Gastroesophageal sphincter (tissue), 4 donors: ENCODE measurements at places on chromosomes 5 and 9.

DNA sequence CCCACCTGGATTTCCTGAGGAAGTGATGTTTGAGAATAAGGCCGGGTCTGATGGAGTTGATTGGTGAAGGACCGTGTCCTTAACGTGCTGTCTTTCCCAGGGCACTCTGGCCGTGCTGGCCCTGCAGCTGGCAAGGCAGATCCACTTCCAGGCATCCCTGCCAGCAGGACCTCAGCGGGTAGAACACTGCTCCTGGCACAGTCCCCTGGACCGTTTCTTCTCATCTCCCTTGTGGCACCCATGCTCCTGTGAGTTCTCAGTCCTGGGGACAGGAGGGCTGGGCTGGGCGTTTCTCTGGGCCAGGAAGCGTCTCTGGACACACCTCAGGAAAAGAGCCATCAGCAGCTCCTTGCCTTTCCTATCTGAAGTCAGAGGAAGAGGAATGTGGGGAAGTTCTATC is 4.4 kb downstream of the DELE1 start:
- no peak for ATAC-seq

- no peak for ATAC-seq
Observed at GRCh38 chr9:114725930-114726329, 43.9 kb upstream of the TEX48 start.

- ATAC-seq, result no peak
Observed at GRCh38 chr5:132949136-132949535, 14.3 kb downstream of the AFF4 start.

GRCh38 chr5:102554082-102554481 is 55.3 kb upstream of the SLCO6A1 start:
- no peak for ATAC-seq

GRCh38 chr9:35464141-35465025 is 25.5 kb upstream of the RUSC2 start:
- no peak for ATAC-seq

GRCh38 chr5:132233081-132233480 is 5.4 kb upstream of the P4HA2 start:
- ATAC-seq, result no peak

GRCh38 chr5:107809201-107810034 is 138.7 kb upstream of the EFNA5 start:
- ATAC-seq, result no peak

DNA sequence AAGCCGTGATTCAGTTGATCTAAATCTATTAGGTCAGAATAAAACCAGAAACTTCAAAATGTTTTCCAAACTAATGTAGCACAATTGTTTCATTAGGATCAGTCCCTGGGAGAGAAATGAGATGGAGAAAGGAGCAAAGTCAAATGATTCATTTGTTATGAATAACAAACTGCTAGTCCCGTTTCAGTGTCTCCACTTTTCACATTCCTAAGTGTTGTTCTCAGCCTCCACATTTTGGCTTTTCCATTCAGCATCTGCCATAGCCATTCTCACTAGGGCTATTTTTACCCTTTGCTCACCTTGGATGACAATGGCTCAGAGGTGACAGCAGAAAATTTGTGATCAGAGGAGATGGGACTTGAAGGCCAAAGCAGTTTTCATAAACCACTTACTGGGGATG is 314.1 kb upstream of the KIF2A start:
- no peak for ATAC-seq

DNA sequence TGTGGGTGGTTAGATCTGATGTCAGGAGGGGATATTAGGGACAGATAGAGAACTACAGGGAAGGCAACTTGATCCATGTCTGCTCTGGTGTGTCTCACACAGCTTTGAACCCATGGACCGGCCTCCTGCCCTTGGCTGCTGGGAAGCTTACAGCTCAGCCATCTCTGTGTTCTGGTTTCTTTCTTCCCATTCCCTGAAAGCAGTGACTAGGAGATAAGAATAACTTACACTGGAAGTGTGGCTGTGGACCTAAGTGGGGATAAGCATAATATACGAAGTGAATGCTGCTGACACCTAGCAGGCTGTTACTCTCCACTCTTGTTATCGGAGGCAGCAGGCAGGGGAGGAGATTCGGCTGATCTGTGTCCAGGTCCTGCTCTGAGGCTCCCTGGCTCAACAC is 282.3 kb upstream of the TUT7 start:
- ATAC-seq, result no peak

DNA sequence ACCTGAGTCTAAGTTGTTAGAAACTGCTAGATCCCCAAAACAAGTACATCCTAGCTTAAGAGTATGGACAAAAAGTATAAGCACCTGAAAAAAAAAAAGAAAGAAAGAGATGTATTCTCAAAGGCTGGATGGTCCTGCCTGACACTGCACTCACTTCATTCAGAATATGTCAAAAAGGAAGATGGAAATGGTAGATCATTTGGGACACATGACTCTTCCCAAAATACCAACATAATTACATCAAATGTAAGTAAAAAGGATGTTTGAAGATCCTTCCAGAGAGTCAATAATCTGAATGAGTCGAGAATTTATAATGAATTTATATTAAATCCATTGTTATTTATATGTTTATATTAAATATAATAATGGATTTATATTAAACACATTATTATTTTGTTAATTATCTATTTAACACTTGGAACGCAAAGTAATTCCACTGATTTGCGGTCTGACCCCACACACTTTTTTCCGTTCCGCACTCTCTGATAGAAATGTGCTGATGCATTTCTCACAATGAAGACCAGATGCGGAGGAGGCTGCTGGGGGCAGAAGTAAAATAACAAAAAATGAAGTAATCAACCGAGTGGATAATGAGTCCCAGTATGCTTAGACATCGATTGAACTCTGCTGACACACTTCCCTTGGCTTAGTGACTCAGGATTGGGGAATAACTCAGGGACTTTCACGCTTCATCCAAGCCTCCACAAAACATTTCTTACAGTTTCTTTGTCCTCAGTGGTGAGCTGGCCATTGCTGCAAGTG is 201.2 kb downstream of the ADAMTS12 start:
- ATAC-seq, result peak; percentile 52

DNA sequence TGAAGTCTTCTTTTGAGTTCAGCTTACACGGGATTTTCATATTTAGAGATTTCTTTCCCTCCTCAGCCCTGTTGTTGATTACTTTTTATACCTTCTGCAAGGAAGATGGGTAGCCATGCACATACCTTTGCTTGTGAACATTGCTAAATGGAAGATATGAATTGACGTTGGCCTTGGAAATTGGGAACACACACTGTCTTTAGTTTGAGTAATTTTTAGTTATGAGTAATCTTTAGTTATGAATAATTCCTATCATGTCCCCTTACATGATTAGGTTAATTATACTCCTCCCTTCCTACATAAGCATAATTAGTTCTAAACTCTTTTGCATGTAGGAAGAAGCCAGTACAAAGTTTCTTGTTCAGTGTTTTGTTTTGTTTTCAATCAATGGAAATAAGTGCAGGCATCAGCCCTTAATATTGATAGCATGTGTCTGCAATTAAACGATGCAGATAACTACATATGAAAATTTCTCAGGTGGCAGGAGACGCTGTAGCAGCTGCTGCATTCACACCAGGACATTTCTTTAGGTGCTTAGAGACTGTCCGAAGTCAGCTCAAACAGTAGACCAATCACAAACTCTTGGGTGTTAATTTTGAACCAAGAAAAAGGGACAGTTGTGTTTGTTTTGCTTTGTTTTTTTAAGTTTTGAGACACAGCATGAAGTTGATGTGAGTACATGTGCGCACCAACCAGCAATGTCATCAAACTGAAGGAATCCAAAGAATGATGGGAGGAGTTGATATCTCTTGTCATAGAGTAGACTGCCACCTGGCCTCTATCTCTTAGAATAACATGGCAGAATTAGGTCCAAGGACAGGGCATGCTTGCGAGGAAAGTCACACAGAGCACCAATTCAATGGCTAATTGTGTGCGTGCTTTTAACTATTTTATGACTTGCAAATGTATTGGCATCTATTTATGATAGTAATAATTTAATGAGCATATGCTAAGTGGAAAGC is 51.4 kb downstream of the SMARCA2 start:
- no peak for ATAC-seq

- no peak for ATAC-seq
Observed at GRCh38 chr5:76475936-76476335, 72.9 kb downstream of the IQGAP2 start.

DNA sequence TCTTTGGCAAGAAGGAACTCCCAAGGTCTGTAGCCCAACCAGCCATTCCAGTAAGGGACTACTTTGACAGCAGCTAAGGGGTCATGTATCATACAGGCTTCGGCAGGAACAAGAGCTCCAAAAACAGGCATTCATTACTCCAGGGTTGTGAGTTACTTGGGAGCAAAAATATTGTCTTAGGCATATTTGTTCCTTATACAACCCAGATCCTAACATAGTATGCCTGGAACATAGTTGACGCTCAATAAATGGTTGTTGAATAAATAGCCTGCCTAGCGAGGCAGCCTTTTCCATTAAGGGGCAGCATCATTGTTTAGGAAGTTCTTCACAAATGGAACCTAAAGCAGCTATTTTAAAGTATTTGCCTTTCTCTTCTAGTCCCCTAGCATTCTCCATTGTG is 35.8 kb upstream of the FER start:
- no peak for ATAC-seq

- no peak for ATAC-seq
Observed at GRCh38 chr5:88886746-88887341, 3.9 kb upstream of the MEF2C start.

GRCh38 chr9:21333226-21333625 is 2.0 kb downstream of the KLHL9 start:
- no peak for ATAC-seq

- ATAC-seq, result no peak
Observed at GRCh38 chr9:8727191-8727590, 927.6 kb upstream of the DMAC1 start.

- no peak for ATAC-seq
Observed at GRCh38 chr5:135605221-135605620, 26.4 kb upstream of the CXCL14 start.

DNA sequence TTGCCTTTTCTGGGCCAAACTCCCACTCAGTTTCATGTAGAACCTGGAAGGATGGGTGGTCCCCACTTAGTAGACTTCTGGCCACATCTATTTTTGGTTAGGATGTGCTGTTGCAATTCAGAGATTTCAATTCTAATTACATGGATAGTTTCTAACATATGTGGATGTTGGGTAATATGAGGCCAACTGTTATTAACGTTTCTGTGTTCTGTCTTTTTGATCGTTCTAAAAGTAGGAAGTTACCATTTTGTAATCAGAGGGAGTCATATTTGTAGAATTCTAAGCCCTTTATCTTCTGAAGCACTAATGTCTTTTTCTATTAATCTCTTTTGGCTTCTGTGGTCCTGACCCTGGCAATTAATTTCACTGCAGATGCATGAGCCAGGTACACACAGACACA is 141.6 kb upstream of the SPEF2 start:
- ATAC-seq, result no peak

GRCh38 chr5:35030426-35031100 is 17.2 kb downstream of the AGXT2 start:
- ATAC-seq, result no peak

DNA sequence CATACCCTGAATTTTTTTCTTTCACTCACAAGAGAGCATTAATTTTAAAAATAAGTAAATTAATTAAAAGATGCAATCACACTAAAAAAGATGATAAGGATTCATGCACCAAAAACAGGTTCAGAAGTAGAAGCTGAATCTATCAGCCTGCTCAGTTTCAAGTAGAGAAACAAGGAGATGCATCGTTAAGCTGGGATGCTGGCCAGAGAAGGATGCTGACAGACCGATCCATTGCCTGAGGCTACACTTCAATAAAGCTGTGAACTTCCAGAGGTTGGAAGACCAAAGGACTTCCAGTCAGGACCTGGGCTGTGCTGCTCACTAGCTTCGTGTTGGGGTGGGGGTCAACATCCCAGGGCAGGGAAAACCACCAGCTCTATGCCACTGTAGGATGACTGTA is 457.7 kb downstream of the EFNA5 start:
- no peak for ATAC-seq

DNA sequence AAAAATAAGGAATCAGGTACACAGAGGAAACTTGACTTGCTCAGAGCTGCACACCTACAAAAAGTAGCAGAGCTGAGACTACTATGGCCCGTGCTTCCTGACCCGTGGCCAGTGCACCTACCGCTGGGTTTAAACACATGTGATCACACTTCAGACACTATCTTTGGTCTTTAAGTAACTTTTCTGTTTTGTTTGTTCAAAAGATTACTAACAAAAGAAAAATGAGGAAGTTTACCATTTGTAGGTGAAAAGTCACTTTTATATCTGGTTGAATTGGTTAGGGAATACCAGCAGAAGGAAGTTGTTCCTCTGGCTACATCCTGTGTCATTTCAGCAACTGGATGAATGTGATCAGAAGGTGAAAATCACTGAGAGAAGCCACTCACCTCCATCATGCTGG is 6.5 kb upstream of the SYK start:
- no peak for ATAC-seq

DNA sequence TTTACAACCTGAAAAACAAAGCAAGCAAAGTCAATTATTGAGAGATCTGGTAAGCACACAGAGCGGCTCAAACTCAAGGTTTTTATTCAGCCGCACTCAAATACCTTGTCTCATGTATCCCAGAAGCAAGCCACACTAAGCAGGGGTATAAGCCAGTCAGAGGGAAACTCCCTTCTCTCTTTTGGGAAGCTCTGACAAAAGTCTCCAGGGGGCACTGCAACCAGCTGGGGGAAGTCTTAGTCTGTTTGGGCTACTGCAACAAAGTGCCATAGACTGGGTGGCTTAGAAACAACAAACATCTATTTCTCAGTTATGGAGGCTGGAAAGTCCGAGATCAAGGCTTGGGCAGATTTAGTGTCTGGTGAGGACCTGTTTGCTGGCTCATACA is 246.0 kb downstream of the ENC1 start:
- ATAC-seq, result peak; percentile 6

DNA sequence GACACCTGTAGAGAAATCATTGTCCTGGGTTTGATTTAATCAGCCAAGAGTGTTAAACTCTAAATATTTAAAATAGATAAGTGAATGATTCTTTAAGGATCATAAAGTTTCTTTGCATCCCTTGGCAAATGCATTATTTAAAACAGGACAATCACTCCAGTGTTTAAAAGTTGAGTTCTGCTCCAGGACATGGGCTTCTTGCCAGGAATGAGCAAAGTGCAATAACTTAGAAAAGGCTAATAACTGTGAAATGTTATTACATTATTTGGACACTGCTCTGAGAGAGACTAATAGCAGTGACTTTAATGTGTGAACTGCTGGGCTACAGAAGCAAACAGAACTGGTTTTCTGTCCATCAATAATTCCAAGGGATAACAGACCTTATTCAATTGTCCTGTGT is 283.3 kb downstream of the GABRB2 start:
- ATAC-seq, result no peak

GRCh38 chr5:5616247-5616895 is 193.9 kb downstream of the ICE1 start:
- no peak for ATAC-seq

GRCh38 chr5:60223342-60223741 is 329.8 kb upstream of the PDE4D start:
- no peak for ATAC-seq
